ENCODE measurements at places on chromosomes 4 and X. TPM values are rescaled to one million over a fixed set of nuclear protein-coding genes. Genes with fewer than 3 reads are reported as not detected.
A peak's percentile ranks its signal among the peaks of the same experiment; 100 is the strongest.

DNA sequence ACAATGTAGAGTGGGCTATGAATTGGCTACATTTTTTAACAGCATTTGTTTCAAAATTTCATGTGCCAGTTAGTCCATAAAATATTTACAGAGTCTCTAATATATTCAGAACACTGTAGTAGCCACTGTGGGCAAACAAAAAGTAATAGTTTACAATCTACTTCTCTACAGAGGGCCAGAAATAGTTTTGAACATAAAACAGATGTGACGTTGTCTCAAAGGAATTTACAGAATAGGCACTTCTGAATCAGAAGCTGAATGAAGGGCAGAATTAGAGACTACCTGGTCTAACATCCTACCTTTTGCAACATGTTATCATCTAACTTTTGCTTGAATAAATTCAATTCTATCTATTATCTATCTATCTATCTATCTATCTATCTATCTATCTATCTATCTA is 811.9 kb upstream of the EPHA5 start:
- DNase-seq, result no peak

- DNase-seq, result peak; percentile 40
Observed at GRCh38 chr4:77104791-77105540, 29.2 kb upstream of the CCNI start.

DNA sequence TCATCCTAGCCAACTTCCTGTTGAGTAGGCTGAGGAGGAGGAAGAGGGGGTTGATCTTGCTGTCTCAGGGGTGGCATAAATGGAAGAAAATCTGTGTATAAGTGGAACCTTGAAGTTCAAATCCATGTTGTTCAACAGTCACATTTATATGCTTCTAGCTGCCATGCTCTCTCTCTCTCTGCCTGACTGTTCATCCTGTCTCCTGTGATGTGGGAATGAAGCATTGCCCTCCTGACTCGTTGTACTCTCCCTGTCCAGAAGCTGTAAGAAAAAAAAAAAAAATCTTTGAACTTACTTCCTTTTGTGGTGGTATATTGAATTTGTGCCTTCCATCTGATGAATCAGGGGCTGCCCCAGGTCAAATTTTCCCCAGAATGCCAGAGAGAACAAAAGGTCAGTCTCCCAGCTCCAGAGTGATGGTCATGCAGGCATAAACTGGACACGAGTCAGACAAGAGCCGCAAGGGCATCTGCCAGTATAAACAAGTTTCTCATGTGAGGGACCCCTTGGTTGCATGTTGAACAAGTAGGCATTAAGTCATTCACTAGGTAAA is 257.0 kb downstream of the IDS start:
- DNase-seq, result peak; percentile 1

- no peak for DNase-seq
Observed at GRCh38 chr4:168618577-168619265, 121.9 kb downstream of the PALLD start.

DNA sequence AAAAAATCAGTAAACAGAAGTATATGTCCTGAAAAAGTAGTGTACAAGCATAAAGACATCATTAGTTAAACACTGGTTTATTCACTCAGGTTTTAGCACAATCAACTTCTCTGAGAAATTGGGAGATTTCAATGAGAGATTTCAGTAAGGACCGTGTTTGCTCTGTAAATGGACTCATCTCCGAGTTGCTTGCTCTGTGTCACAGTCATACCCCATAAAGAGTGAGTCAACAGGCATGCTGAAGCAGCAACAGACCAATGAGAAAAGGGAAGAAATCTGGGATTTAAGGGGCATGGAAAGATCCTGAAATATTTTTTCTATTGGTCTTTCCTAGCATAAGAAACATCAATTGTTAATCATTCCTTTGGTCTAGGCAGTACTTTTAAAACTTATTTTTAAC is 4.7 kb downstream of the GLUD2 start:
- no peak for DNase-seq

CLDN34 gene
- total RNA-seq, result under 0.01 TPM

TMPRSS11A gene
- total RNA-seq, result not detected

Measured in fibroblast of villous mesenchyme (primary cell).